Heart left ventricle (tissue), 16 donors: ENCODE measurements at places on chromosomes 16 and 17. TPM values are rescaled to one million over a fixed set of nuclear protein-coding genes. Genes with fewer than 3 reads are reported as not detected.
A peak's percentile ranks its signal among the peaks of the same experiment; 100 is the strongest.

- DNase-seq: no peak
These were observed 32.3 kb upstream of the CAPN15 start for GRCh38 chr16:495127-495748.

GRCh38 chr17:28916302-28916934 lies 13.5 kb upstream of the DHRS13 start:
- DNase-seq: no peak

GRCh38 chr16:85652431-85653221 lies 36.1 kb downstream of the GINS2 start:
- no peak for DNase-seq

Gene COX6A2
- 1,115 TPM for total RNA-seq

DNA sequence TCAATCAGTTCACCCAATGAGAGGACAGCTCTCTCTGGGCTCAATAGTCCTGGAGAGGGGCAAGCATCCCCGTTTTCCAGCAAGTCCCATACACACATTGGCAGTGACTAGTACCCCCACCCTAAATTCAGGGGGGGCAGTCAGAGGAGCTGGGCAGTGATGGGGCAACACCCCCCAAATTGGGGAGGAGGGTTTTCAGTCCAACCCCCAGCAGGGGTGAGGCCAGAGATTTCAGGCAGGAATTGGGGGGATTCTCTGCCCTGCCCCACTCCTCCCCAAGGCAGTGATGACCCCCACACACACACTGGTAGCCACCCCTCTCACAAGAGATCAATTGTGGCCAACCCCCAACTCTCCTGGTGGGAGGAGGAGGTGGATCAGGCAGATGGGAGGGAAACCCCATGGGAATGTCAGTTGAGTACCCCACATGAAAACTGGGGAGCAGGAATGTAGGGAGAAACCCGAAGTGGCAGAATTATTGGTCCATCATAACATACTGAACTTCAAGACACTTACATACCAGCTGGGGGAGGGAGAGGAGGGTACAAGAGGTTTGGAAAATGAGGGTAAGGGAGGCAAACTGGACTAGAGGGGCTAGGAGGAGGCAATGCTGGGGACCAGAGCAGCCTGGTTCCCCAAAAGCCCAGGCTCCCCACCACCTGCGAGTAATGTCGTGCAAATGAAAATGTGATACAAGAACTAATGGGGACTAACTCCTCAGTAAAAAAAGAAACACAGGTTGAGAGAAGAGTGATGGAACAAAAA lies 3.1 kb downstream of the VAMP2 start:
- DNase-seq: no peak

GRCh38 chr17:78836420-78837021 lies 4.1 kb downstream of the USP36 start:
- DNase-seq: no peak

- no peak for DNase-seq
These were observed 89.3 kb upstream of the PLEKHM1 start for GRCh38 chr17:45579529-45580495.

Gene SLC5A2
- total RNA-seq: not detected

DNA sequence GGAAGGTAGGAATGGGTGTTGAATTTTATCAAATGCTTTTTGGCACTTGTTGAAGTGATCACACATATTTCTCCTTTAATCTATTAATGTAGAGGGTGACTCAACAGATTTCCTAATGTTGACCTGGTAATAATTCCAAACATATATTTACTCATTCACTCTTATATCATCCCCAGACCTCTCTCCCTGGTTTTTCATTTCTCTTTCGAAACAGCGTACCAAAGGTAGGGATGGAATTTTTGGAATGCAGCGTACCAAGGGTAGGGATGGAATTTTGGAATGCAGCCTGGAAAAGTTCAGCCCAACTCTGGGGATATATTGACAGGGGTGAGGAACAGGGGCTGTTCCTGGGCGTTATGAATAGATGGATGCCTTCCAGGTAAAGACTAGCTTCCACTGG lies 7.3 kb downstream of the KIF18B start:
- DNase-seq: no peak

Gene PRR35
- not detected for total RNA-seq

DNA sequence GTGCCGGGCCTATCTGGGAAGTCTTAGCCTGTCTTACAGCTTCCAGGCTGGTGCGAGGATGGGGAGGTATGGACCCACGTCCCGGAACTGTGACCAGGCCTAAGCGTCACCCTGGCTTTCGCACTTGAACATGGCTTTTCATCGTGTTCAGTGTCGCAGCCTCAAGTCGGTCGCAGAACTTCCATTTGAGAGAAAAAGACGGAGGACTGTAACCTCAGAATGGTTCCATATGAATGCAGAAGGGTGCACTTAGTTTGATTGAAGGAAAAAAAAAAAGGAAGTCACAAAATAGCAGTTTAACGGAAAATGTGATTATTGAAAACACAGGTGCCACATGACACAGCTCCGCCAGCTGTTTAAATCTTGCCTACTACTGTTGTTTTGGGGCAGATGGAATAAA lies 30.2 kb upstream of the JPT2 start:
- DNase-seq: no peak

Gene SOST
- not detected for total RNA-seq

Gene KRTAP4-6
- not detected for total RNA-seq

Gene C17orf78
- not detected for total RNA-seq

Gene PLEKHG4
- total RNA-seq: 2.7 TPM

DNA sequence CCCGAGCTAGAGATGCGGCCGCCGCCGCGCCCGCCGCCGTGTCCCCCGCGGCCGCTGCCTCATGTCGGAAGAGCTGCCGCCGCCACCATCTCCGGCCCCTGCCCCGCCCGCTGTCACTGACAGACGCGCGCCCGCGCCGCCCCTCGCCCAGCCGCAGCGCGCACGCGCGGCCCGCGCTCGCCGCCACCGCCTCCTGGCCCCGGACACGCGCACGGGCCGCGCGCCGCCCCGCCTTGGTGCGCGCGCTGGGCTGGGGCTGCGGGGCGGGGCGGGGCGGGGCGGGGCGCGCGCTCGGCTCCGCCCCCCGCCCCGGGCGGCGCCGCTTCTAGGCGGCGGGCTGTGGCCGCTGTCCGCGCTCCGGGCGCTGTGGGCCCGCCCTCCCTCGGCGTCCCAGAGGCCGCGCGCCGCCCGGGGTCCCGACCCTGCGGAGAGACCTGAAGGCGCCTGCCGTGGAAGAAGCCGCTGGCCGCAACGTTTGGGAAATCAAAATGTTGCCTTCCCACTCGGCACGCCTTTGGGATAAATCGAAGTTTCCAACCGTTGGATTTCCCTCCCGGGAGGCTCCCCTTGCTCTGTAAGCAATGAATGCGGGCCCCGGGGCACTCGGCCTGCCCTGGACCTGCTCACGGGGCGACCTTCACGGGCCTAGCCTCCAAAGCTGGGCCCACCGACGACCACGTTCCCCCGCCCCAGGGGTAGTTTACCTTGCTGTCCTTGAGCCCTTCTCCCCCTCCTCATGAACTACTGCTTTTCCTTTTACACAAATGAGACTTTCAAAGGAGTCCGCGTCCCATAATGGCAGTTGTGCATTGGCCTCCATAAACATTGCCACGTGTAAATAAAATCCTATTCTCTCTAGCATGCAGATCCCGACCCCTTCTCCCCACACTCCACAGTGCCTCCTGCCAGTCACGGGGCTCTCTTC lies at the start of gene ADCY9:
Gene ADCY9 (minus strand): TSS at position 118 of the 925 bp plus-strand sequence. CDS start 1,000 bp downstream, outside the sequence.
- peak; percentile 85 for DNase-seq

DNA sequence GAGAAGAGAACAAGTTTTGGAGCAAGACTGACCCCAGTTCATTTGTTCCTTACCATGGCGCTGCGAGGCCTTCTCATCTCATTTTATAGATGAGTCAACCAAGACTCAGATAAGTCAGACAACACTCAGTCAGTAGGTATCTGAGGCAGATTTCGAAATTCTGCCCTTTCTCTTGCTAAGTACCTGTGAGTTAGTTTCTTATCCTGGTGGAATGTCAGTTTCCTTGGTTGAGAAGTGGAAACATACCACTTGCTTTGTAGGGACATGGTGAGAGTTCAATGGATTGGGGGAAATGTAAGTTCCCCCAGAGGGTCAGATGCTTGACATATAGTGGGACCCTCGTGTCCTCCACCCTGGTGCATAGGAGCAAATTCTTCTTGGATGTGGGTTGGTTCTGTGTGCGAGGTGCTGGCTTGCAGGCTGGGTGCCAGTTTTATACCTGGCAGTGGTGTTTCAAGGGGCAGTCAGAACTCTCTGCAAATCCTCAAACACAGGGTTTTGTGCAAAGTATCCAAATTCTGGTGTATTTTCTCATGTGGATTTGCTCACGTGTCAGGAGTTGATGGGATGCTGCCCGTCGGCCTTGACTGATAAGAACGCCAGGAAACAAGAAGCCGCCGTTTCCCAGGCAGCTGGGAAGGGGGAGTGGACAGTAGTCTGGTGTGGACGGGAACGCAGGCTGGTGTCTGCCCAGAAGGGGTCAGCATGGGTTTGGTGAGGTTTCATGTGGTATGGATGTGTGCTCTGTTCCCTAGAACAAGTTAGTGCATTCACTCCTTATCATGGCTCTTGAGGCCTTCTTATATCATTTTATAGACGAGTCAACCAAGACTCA lies 61.1 kb upstream of the CIBAR2 start:
- DNase-seq: no peak

GRCh38 chr17:8695916-8696415 lies 48.7 kb downstream of the CCDC42 start:
- no peak for DNase-seq

- no peak for DNase-seq
These were observed 380.3 kb downstream of the SNX29 start for GRCh38 chr16:12356632-12357340.

DNA sequence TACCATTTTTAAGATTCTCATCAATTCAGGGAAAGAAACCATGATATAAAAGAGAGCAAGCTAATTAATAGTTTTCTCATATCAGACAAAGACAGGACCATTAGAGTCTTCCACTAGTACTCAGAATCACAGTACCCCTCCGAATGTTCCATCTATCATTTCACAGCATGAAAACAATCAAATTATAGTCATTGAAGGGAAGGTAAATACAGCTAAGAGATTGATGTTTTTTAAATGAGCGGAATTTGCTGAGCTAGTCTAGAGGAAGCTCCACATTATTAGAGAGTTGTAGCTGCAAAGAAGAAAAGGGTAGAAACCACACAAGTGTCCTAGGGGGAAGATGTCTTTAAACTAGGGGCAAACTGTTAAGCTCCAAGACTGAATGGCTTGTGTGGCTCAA lies 808.9 kb downstream of the CDH11 start:
- DNase-seq: no peak

Gene HOXB6
- 2.0 TPM for total RNA-seq

DNA sequence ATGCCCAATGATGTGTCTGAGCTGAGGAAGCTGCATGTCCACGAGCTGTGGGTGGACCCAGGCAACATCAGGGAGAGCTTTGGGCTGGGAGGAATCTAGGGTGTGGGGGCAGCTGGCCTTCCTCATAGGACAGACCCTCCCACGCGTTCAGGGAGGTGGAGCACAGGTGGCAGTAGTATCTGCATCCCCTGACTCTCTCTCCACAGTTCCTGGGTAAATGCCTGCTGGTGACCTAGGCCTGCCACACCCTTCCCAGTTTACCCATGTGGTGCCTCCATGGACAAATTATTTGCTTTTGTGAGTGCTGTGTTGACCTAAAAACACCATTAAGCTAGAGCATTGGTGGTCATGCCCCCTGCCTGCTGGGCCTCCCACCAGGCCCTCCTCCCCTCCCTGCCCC lies 3.2 kb downstream of the HBM start:
- DNase-seq: no peak

DNA sequence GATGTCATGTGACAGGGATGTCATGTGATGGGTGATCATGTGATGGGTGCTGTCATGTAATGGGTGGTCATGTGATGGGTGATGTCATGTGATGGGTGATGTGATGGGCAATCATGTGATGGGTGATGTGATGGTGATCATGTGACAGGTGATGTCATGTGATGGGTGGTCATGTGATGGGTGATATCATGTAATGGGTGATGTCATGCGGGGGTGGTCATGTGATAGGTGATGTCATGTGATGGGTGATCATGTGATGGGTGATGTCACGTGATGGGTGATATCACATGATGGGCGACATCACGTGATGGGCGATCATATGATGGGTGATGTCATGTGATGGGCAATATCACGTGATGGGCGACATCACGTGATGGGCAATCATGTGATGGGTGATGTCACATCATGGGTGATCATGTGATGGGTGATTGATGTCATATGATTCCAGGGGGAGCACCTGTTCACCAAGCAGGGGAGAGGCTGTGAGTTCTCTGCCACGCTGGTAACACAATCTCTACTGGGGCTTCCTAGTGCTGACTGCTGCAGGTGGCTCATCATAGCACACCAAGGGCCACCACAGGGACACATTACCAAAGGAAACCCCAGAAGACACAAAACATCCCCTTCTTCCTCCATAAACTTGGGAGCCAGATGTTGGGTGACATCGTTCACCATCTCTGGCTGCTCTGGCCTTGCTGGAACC lies 16.5 kb downstream of the CD300LB start:
- no peak for DNase-seq

DNA sequence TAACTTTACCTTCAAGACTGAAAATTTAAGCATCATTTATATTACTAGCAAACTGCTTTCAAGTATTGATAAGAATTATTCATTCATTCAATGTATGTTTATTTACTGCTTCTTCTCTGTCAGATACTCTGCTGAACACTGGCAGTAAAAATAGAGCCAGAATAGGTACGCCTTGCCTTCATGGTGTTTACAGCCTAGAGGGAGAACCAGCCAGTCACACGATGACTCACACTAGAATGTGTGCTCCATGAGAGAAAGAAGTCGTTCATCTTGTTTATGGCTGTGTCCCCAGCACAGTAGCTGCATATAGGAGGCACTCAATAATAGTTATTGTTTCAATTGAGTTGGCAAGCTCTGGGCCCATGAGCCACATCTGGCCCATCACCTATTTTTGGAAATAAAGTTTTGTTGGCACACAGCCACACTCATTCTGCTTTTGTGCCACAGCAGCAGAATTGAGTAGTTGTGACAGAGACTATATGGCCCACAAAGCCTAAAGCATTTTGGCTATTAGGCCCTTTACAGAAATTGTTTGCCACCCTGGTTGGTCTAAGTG lies 84.2 kb downstream of the TMC6 start:
- no peak for DNase-seq

DNA sequence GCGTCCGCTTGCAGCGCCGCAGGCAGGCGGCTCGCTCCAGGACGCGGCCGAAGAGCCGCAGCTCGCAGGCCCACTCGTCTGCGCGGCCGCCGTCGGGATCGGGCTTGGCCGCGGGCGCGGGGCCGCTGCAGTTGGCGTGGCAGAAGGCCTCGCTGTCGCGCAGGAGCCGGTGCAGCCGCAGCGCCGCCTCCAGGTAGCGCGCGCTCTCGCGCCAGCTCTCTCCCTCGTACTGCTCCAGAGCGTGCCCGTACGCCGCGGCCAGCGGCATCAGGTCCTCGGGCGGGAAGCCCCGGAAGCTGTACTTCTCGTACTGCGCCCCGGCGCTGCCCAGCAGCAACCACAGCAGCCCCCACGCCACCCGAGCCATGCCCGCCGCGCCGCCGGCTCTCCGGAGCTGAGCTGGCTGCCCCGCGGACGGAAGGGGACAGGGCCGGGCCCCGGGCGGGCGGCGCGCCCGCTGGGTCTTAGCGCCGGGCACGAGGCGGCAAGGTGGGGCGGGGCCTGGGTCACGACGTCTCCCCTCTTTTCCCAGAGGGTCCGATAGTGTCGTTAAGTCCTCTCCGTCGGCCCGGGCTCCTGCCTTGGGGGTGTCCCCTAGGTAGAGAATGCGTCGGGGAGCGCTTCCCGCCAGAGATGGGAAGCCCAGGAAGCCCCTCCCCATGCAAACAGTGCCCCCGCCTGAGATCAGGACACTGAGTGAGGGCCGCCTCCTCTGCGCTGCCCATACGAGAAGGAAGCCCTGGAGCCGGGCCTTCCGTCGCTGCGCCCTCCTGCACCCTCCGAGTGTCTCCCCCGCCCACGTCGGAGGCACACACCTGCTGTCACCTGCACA lies at the start of gene P3H4:
Gene P3H4 (minus strand): TSS at position 401 of the 832 bp plus-strand sequence. CDS start 34 bp downstream, at position 367.
- peak; percentile 87 for DNase-seq

- no peak for DNase-seq
These were observed 143.1 kb upstream of the CHMP6 start for GRCh38 chr17:80848449-80849102.

Gene KRTAP1-5
- total RNA-seq: not detected
